ENCODE measurements at places on chromosomes 4 and X.

- DNase-seq = no peak
Measured at GRCh38 chrX:49058794-49059193, at the start of gene CCDC120. Gene CCDC120, plus strand, starts transcription at chrX:49058999. Its CDS starts 3,043 bp downstream, at chrX:49062042.

DNA sequence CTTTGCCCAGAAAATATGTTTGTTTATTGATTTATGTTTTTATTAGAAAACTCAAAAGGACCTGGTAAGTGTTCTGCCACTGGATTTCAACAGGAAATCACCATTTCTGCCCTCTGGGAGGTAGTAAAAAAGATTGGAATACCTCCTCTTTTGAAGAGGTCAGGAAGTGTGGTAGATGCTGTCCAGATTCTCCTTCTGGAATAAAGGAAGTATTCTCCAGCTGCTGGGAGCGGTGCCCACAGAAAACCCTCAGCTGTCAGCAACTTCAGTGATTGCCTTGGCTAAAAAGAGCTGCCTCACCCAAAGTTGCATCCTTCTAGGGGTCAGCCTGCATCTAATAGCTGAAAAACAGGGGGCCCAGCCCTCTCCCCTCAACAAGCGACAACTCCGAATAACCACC, 13.8 kb upstream of the ZNF674 start:
- DNase-seq = no peak

DNA sequence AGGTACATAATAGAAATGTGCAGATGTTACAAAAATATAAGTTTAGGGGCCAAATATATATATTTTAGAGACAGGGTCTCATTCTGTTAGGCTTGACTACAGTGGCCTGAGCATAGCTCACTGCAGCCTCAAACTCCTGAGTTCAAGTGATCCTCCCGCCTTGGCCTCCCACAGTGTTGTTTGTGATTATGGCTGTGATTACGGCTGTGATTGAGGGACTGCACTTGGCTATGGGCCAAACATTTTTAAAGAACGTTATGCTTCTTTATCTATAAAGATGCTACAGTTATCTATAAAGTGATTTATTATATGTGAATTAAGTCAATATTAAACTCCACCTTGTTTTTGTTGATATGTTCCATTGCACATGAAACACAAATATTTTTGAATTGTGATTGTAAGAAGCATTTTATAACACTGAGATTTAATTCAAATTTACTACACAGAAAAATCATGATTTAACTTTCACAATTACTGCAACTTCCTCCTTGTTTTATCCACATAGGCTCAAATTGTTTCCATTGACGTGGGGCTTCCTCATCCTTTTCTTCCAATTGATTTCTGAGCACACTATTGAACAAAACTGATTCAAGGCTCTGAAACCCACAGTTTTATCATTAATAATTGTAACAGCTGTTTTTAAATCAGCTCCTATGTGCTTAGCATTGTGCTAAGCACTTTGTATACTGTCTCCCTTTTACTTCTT, 68.4 kb upstream of the BMPR1B start:
- DNase-seq = no peak

GRCh38 chrX:131650637-131651410, 107.0 kb downstream of the OR13H1 start:
- DNase-seq = no peak

DNA sequence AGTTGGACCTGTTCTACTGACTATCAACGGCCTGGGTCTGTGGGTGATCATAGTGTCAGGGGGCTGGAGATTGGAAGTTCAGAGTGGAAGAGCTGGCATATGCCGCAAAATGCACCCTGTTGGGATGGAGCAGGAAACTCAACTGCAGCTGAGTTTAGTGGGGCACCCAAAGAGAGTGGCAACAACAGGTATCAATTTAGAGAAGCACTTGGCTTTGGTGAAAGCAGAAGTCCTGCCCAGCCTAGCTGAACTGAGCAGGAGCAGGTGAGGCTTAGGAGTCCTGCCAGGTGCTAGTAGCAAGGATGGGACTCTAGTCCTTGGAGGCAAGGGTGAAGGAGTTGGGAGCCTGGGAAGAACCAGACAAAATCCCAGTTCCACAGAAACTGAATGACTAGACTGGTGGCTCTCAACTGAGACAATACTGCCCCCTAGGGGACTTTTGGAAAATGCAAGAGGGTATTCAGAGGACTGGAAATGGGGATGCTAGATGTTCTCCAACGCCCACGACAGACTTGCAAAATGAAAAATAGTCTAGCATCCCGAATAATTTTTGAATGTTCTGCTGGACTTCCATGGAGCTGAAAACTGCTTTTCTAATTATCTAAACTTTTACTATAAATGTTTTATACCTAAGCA, 49.4 kb downstream of the RTL9 start:
- no peak for DNase-seq

DNA sequence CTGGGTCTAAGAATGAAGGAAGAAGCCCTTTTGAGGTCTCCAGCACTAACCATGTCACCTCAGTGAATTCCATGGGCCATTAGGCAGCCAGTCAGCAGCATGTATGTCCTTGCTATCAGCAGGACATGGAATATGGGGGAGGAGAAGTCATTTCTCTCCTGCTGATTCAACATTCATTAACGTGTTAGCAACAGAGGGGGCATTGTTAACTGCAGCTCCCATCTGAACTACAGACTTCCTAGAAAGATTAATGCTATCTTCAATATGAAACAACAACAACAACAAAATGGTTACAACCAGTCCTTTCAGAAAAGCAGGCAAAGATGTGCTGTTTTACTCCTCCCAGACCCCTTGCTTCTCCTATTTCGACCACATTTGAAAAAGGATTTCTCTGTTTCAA, 120.4 kb upstream of the SLC34A2 start:
- no peak for DNase-seq

- no peak for DNase-seq
Measured at GRCh38 chrX:19836337-19836736, 51.1 kb downstream of the SH3KBP1 start.

DNA sequence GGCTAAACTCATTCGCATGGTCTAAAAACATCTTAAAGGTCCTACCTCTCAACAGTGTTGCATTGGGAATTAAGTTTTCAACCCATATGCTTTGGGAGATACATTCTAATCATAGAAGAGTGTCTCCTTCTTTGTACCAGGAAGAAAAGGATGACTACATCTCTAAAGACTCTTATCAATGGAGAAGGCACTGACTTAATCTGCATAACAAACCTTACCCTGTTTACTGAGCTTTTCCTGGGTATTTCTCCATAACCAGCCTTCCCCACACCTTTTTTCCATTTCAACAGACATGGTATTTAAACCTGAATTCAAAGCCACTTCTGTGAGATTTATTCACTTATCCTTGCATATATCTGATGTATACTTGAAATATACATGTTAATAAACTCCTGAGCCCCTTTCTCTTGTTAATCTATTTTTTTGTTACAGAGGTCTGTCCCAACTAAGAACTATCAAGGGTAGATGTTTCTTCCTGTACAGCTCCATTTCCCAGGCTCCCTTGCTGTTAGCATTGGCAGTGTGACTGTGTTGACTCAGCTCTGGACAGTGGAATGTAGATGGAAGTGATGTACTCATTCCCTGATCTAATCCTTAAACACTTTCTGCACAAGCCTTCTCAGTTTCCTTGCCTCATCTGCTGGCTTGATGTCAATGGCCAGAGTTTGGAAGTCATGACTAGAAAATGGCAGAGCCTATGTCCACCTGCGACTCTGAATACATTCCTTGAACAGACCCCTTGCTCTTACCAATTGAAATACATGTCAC, 148.9 kb upstream of the CPEB2 start:
- no peak for DNase-seq

GRCh38 chr4:155497306-155497705, 120.5 kb upstream of the MAP9 start:
- no peak for DNase-seq

- peak; percentile 42 for DNase-seq
Measured at GRCh38 chrX:1380672-1381233, 11.2 kb downstream of the SLC25A6 start.

DNA sequence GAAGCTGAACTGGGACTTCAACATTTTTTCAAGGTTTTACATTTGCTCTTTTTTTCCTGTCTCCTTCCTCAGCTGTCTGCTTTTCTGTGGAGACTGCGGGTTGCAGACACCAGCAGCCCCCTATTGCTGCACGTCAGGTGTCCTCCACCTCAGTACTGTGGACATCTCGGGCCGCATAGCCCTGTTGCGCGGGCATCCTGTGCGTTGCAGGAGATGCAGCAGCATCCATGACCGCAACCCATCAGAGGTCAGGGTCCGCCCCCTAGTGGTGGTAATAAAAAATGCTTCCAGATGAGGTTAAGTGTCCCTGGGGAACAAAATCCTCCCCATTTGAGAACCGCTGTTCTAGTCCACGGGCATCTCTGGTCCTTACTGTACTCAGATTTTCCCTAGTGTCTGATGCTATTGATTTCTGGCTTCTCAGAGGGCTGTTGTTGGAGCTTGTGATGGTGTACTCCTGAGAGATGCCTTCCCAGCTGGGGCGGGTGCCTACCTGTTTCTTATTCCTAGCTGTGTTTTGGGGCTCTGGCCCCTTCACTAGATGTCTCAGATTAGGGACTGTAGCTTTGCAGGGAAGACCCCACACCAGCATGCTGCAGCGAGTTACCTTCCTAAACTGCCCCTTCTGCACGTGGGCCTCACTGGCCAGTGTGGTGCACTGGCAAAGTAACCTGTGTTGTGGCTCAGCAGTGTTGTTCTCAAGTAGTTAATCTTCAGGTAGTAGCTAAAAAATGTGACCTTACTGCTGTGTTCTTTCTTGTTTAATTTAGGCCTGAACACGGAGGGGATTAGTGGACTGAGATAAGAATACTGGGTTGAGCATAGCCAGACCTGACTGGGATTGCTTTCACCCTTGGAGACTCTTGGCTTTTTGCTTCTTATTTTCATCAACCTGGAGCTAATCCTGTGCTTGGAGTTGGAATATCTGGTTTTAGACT, 28.2 kb downstream of the NSD2 start:
- peak; percentile 78 for DNase-seq
